ENCODE measurements at places on chromosomes 6 and 20. TPM values are rescaled to one million over a fixed set of nuclear protein-coding genes. Genes with fewer than 3 reads are reported as not detected.

DNA sequence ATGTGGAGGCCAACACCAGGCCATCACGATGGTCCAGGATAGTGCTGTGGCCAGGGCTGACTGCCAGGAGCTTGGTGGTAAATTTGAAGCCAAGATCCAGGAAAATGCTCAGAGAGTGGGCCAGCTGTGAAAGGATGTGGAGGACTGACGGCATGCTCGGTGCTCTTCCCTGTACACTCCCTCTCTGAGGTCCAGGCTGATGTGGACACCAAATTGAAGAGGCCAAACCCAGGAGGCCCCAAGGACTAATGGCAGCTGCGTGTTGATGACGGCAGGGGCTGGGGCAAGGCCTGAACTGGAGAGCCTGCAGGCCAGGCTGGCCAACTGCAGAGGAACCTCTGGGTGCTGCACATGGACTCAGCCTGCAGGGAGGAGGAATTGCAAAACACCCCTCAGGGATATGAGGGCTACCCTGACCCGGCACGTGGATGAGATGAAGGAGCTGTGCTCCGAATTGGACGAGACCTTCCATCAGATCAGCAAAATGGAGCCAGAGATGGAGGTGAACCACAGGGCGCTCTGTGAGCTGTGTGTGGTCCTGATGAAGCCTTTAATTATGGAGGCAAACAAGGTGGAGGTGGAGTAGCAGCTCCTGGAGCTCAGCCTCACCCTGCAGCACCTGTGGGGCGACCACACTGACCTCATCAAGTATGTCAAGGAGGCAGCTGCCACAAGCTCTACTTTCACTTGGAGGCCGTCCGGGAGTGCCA is 6.9 kb upstream of the RAET1E start:
- no peaks in the 10 kb centered on the region for H3K4me1 ChIP-seq
- H3K27ac ChIP-seq, result no peak overlapping the region
- no peaks in the 10 kb centered on the region for H3K27me3 ChIP-seq
- H3K36me3 ChIP-seq, result no peaks in the 10 kb centered on the region

- no peak overlapping the region for H3K27ac ChIP-seq
- no peaks in the 10 kb centered on the region for H3K27me3 ChIP-seq
- DNase-seq, result no peak
- no peaks in the 10 kb centered on the region for H3K36me3 ChIP-seq
- H3K4me1 ChIP-seq, result no peaks in the 10 kb centered on the region
These were observed 176.9 kb upstream of the SALL4 start for GRCh38 chr20:51979226-51979625.

- no peaks in the 10 kb centered on the region for H3K36me3 ChIP-seq
- H3K4me1 ChIP-seq, result no peaks in the 10 kb centered on the region
These were observed 36.8 kb upstream of the SAMD3 start for GRCh38 chr6:130259557-130259956.

GRCh38 chr6:23176883-23177282 is 607.5 kb downstream of the HDGFL1 start:
- H3K4me3 ChIP-seq, result no peak overlapping the region
- no peak overlapping the region for H3K27ac ChIP-seq
- no peaks in the 10 kb centered on the region for H3K36me3 ChIP-seq
- H3K27me3 ChIP-seq, result no peaks in the 10 kb centered on the region

DNA sequence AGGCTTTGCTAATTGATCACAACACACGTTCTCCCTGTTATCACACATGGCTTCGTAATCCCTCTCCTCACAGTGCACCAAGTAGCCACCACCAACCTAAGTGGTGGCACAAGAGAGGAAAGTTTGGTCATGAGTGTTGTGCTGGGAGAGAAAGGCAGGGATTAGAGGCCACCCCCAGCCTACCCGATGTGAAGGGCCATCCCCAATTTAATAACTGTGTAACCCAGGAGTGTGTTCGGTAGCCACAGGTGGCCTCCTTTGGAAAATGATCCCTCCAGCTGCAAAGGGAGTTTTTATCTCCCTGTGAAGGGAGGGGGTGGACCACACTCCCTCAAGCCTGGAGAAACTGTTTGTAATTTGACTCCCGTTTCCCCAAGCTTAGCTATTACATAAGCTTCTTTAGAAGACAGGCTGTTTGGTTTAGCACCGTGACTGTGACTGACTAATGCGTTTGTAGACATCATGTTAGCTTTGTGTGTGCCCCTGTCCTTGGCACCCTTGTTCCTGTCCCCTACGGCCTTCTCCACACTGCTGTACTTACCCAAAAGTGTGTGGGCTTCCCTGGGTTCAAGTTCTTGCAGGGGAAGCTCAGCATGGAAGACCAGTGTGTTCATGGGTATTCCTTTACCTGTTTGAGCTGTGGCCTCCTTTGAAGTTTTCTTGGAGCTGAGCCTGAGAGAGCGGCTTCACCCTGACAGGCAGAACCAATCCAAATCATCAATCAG is 20.6 kb downstream of the PPP1R16B start:
- no peaks in the 10 kb centered on the region for H3K27me3 ChIP-seq
- no peak for DNase-seq
- no peaks in the 10 kb centered on the region for H3K4me1 ChIP-seq
- no peaks in the 10 kb centered on the region for H3K36me3 ChIP-seq
- no peak overlapping the region for H3K27ac ChIP-seq

GRCh38 chr20:7264137-7264536 is 496.7 kb downstream of the BMP2 start:
- H3K4me1 ChIP-seq, result no peaks in the 10 kb centered on the region
- no peak overlapping the region for H3K27ac ChIP-seq
- H3K4me3 ChIP-seq, result no peak overlapping the region
- no peaks in the 10 kb centered on the region for H3K27me3 ChIP-seq
- no peaks in the 10 kb centered on the region for H3K36me3 ChIP-seq
- DNase-seq, result no peak

UBE2J1 gene
- 31.1 TPM for total RNA-seq

FBXL4 gene
- total RNA-seq, result 9.0 TPM

GRCh38 chr20:37559312-37560027 is 31.8 kb upstream of the BLCAP start:
- H3K4me3 ChIP-seq, result no peak overlapping the region
- H3K27me3 ChIP-seq, result peaks cover 8% of the 10 kb centered on the region
- no peak overlapping the region for H3K27ac ChIP-seq
- H3K4me1 ChIP-seq, result no peaks in the 10 kb centered on the region
- DNase-seq, result no peak
- H3K36me3 ChIP-seq, result no peaks in the 10 kb centered on the region

GGTLC1 gene
- total RNA-seq, result 0.47 TPM

- H3K4me3 ChIP-seq, result no peak overlapping the region
- DNase-seq, result no peak
- H3K27ac ChIP-seq, result no peak overlapping the region
- no peaks in the 10 kb centered on the region for H3K36me3 ChIP-seq
These were observed 667.3 kb upstream of the CITED2 start for GRCh38 chr6:140041571-140042332.

DNA sequence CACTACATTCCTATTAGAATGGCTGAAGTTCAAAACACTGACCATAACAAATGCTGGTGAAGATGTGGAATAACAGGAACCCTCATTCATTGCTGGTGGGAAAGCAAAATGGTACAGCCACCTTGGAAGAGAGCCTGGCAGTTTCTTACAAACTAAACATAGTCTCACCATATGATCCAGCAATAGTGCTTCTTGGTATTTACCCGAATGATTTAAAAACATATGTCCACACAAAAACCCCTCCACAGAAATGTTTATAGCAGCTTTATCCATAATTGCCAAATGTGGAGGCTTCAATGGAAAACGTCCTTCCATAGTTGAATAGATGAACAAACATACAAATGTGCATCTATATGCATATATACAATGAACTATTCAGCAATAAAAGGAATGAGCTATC is 330.8 kb downstream of the BTBD3 start:
- no peaks in the 10 kb centered on the region for H3K36me3 ChIP-seq
- no peak overlapping the region for H3K4me3 ChIP-seq
- H3K4me1 ChIP-seq, result no peaks in the 10 kb centered on the region

CPNE5 gene
- total RNA-seq, result 0.19 TPM

DNA sequence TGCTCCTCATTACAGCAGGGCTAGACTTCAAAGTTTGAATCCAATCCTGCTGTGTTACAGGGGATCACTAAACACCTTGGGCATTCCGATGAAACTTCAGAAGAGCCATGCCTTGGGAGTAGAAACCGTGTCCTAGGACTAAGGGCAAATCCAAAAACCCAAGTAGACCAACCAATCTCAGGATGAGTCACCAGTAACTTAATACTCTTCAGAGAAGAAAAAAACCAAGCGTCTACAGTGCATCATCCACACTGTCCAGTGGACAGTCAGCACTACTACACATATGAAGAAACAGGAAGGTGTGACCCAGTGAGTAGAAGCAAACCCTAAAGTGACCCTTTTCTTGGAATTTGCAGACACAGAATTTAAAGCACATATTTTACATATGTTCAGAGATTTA is 39.5 kb upstream of the VAPB start:
- no peak overlapping the region for H3K4me3 ChIP-seq
- H3K36me3 ChIP-seq, result peaks cover 21% of the 10 kb centered on the region
- H3K27ac ChIP-seq, result no peak overlapping the region
- no peak for DNase-seq
- no peaks in the 10 kb centered on the region for H3K27me3 ChIP-seq
- no peaks in the 10 kb centered on the region for H3K4me1 ChIP-seq

DNA sequence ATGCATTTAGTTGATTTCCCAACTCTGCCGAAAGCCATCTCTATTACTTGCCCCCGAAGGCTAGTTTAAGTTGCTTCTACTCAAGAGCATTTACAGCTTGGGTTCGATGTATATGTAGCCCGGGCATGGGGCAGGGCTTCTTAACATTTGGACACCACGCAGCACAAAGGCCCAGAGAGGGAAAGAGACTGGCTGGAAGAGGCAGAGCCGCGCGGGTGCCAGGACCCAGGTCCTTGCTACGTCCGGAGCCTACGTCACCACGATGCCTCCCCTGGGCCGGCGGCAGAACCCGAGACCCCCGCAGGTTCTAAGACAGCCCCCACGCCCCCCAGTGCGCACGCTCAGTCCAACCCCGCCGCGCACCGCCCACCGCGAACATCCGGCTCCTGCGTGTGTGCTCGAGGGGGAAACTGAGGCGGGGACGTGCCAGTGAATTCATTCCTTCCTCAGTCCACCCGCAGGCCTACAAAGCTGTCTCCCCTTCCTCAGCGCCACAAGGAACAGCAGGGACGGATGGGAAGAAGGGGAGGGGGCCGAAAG is 367 bp upstream of the PCIF1 start:
- H3K27ac ChIP-seq, result peak overlapping the region; percentile 99
- H3K4me3 ChIP-seq, result peak overlapping the region; percentile 100
- H3K36me3 ChIP-seq, result peaks cover 19% of the 10 kb centered on the region
- peak; percentile 75 for DNase-seq
- H3K4me1 ChIP-seq, result no peaks in the 10 kb centered on the region

DNA sequence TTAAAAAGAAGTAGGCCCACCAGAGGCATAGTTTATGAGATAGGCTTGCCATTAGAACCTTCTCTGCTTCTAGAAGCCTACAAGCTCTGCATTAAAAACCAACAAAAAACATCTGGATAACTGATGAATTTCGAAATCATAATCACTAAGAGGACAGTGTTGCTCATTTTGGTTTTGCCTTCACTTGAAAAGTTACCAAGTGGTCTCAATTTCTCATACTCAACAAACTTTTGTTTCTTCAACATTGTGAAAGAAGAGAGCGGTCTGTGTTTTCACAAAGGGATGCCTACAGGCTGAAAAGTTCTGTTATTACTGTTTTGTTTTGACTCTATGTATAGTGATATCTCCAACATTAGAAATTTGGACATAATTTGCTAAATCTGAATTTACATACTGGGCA is 98.9 kb downstream of the PDSS2 start:
- no peaks in the 10 kb centered on the region for H3K4me1 ChIP-seq
- no peak for DNase-seq
- no peak overlapping the region for H3K27ac ChIP-seq
- no peaks in the 10 kb centered on the region for H3K36me3 ChIP-seq
- H3K4me3 ChIP-seq, result no peak overlapping the region
- no peaks in the 10 kb centered on the region for H3K27me3 ChIP-seq

- H3K4me1 ChIP-seq, result peaks cover 68% of the 10 kb centered on the region
- peak overlapping the region; percentile 31 for H3K27ac ChIP-seq
- DNase-seq, result peak; percentile 64
- H3K27me3 ChIP-seq, result no peaks in the 10 kb centered on the region
These were observed 28.4 kb upstream of the APMAP start for GRCh38 chr20:25020901-25021301.

DNA sequence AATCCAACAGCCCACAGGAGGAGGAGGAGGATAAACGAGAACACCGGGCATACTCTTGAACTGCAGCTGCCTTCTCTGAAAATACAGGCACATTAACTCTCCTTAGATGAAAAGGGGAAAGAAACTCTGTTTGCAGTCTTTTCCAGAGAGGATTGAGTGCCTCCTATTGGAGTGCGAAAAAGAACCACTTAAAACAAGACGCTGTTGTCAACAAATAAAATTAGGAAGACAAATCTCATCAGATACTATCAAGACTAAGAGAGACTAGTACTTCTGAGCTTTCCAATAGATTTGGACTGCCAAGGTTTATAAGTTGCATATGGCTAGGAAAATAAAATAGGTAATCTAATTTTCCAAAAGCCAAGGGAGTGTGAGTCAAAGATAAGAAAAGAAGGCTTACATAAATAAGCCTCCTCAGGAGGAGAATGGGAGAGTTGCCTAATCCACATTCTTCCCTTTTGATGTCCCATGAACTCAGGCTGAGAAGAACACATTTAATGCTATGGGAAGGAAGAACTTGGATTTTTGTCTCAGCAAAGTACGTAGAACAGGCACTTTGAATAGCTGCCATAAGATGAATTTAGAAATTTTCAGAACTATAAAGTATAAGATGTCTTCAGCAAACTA is 154.7 kb downstream of the ARHGAP18 start:
- no peaks in the 10 kb centered on the region for H3K36me3 ChIP-seq
- no peak overlapping the region for H3K27ac ChIP-seq
- no peaks in the 10 kb centered on the region for H3K4me1 ChIP-seq
- H3K27me3 ChIP-seq, result no peaks in the 10 kb centered on the region
- DNase-seq, result no peak

DNA sequence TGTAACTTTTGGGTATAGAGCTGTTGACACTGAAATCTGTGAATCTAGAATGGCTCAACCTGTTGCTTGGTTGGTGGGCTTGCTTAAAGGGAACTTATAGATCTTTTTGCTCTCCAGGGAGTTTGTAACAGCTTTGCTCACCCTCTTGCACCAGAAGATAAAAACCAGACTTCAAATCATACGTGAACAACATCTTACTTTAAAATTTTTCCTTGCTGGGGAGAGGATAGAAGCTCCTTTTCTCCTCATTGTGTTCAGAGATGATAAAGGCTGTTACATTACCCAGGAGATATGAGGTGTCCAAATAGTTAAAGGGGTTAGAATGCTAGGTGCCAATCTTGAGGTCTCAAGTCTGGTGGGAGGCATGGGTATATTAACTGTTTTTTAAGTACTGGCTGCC is 46.8 kb downstream of the RALGAPB start:
- no peak for DNase-seq
- no peaks in the 10 kb centered on the region for H3K4me1 ChIP-seq
- no peaks in the 10 kb centered on the region for H3K36me3 ChIP-seq
- H3K27ac ChIP-seq, result no peak overlapping the region
- no peak overlapping the region for H3K4me3 ChIP-seq

RNF182 gene
- total RNA-seq, result 0.46 TPM

SIRPB2 gene
- 0.35 TPM for total RNA-seq

LCA5 gene
- total RNA-seq, result 2.3 TPM

DNA sequence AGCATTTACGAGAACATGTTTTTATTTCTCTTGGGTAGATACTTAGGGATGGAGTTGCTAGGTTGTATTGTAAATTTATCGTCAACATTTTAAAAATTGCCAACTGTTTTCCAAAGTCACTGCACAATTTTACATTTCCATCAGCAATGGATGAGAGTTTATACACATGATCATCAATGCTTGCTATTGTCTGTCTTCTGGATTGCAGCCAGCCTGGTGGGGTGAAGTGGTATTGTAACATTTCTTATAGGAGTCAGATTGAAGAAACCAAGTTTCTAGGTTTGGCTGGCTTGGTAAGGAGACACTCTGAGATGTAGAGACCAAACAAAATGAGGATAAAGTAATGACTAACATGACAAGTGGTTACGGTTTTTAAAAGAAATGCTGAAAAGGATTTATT is 57.1 kb upstream of the HDDC2 start:
- no peak overlapping the region for H3K27ac ChIP-seq
- no peaks in the 10 kb centered on the region for H3K4me1 ChIP-seq
- H3K27me3 ChIP-seq, result peaks cover under 1% of the 10 kb centered on the region
- no peak for DNase-seq

Data from pancreas (tissue), 10 donors.